GM18507 (cell line): ENCODE measurements at places on chromosomes 2 and 18.

DNA sequence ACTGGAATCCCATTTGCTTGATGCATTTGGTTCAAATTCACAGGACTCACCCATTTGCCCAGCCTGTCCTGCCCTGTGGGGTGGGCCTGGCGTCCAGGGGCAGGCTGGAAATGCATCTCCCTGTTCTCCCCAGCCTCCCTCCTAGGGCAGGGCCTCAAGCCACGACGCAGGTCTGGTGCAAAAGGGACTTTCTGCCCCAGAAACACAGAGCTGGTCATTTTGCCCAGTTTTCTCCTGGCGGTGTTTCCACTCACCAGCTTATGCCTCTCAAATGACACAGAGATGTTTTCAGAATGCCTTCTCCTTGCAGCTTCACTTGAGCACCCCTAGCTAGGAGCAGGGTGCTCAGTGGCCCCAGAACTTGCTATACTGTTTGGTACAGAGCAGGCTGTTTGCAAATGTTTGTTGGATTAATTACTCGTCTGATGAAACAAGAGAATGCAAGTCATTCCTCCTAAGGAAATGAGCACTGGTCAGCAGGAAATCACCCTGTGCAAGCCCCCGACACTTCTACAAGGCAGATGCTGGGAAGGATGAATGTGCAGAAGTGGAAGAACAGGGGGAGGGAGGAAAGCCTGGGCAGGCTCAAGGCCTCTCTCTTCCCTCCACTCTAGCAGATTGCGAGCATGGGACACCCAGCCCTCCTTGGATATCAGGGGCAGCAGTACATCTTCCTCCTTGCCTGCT, 164.3 kb upstream of the APCDD1 start:
- DNase-seq = no peak

GRCh38 chr2:72694715-72695496, 130.9 kb downstream of the EXOC6B start:
- no peak for DNase-seq

GRCh38 chr2:217655651-217656050, 347.1 kb downstream of the TNS1 start:
- no peak for DNase-seq

- DNase-seq = no peak
These were observed 35.5 kb upstream of the RMP24 start for GRCh38 chr18:35936951-35937350.

DNA sequence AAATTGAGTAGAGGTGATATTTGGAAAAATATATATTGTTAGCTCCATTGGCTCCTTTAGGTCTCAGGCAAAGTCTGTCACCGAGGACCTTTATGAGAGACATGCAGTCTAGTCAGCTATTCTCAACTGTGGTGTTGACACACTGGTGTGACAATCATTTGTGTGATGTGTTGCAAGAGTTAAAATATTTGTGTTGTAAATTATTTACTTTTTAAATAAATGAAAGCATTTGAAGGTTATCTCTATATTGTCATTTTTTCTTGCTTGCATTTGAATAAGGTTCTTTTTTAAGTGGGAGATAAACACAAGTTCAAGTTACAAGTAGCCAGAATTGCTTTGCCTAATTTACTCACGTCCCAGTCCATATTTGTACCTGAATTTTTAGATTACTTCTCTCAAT, 4.3 kb downstream of the REL start:
- no peak for DNase-seq

GRCh38 chr18:54220406-54220805, 4.1 kb downstream of the MBD2 start:
- no peak for DNase-seq

DNA sequence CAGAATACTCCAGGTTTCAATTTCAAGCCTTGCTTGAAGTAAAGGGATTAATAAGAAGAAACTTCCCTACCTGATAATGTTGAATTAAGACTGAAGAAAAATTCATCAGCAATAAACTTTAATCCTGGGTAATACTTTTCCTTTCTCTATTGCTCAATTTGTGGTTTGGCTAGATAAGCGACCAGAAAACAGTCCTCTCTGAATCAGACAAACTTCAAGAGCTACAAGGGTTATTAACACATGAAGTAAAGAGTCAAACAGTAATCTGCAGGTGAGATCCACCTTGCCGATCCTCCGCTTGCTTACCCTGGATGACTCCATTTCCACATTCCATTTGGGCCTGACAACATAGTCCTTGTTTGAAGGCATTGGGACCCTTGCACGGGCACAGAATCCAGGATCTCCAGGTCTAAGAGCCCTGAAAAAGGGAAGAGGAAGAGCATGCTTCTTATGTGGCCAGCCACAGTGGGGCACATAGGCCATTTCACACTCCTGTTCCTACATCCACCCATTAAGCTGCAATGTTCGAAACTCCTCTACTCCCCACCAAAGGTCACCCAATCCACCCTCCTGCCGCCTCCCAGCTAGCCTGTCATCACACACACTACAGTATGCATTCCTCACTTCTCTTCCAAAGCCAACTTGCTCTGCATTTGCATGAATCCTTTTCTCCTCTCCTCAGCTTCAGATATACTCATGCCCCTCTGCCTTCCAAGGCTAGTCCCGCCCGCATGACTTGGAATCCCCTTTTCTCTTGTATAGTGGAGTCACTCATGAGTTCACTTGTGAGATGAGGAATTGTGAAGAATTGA, 39.8 kb downstream of the IWS1 start:
- no peak for DNase-seq

DNA sequence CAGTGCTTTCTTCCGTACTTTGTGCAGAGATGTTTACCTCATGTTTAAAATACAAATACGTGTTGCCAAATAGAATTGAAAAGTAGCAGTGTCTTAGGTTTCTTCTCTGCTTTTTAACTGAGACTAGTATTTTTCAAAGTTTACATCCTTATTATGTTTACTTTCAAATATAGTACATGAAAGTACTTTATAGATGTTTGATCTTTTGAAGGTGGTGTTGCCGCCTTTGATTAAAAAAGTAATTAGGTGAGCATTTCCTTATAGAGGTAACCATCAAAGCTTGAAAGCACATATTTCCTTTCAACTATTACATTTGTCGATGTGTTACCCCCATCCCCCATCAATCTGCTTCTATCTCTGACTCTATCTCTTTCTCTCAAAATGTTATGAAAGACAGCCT, 87.0 kb downstream of the CERS6 start:
- no peak for DNase-seq

- DNase-seq = no peak
These were observed 797 bp downstream of the KLHL14 start for GRCh38 chr18:32771871-32772580.

GRCh38 chr2:65722028-65722778, 289.8 kb upstream of the SPRED2 start:
- no peak for DNase-seq

DNA sequence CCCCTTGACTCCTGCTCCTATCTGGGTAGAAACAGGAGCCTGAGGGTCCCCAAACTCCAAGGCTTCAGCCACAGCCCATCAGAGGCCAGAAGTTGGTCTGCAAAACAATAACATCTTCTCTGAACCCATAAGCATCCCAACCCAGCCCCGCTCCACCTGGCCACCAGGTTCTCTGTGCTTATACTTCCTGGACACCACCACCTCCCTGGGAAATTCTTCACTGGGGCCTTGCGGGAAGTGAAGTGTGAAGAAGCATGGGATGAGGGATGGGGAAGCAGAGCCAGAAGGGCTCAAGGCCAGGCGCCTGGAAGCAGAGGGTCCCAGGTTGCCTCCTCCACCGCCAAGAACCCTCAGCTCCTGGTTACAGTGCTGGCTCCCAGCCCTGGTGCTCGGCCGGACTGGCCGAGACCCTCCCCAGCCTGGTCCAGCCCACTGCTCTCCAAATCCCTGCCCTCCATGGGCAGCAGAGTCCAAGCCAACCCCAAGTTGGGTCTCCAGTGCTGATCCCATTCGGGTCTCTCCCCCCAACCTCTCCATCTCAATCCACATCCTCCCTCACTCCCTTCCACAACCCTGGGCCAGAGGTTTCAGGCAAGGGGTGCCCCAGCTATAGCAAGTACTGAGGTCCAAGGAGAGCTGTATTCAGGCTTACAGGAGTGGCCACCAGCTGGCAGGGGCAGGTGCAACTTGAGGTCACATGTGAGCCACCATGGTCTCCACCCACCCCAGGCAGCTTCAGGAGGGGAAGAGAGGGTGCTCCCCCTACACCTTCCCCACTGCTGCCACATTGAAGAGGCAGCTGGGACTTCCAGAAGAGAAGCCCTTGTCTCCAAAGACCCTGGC, 60.7 kb downstream of the TNS1 start:
- no peak for DNase-seq

- DNase-seq = no peak
These were observed 1.2 kb downstream of the MC2R start for GRCh38 chr18:13914170-13914569.

GRCh38 chr2:123609077-123609476, 416.0 kb upstream of the CNTNAP5 start:
- no peak for DNase-seq

- no peak for DNase-seq
These were observed 23.3 kb upstream of the ROCK1 start for GRCh38 chr18:21134895-21135294.

GRCh38 chr2:109247812-109248211, 118.8 kb downstream of the SH3RF3 start:
- no peak for DNase-seq

DNA sequence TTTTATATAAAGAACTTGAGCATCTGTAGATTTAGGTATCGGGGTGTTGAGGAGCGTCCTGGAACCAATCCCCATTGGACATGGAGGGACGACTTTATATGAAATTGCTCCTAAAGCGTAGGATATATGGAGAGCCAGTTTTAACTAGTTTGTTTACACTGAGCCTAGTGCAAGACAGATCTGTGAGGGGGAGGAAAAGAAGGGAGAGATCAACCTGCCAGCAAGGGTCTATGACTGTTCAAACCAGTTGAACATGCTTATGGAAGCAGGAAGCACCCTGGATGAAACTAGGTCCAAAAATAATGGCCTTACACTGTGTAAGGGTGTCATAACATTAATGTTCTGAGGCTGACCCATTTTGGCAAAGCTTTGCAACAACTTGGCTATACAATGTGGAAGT, 34.0 kb upstream of the SLC40A1 start:
- no peak for DNase-seq

GRCh38 chr2:169694113-169694893, at the start of the genes CFAP210 and PHOSPHO2:
Gene CFAP210, minus strand, starts transcription at chr2:169694405. Its CDS starts 78 bp downstream, at chr2:169694327.
Gene PHOSPHO2, plus strand, starts transcription at chr2:169694469. Its CDS starts 6,503 bp downstream, at chr2:169700972.
- DNase-seq = peak; percentile 92

GRCh38 chr2:12610314-12610713, 106.4 kb upstream of the TRIB2 start:
- no peak for DNase-seq

- DNase-seq = no peak
These were observed 142.0 kb downstream of the SCG2 start for GRCh38 chr2:223460209-223460608.

- DNase-seq = no peak
These were observed 65.1 kb upstream of the MAPRE2 start for GRCh38 chr18:34976123-34976522.

GRCh38 chr18:77082316-77082955, 50.1 kb downstream of the MBP start:
- DNase-seq = no peak

- DNase-seq = no peak
These were observed 168.4 kb downstream of the SOCS6 start for GRCh38 chr18:70457223-70457622.

DNA sequence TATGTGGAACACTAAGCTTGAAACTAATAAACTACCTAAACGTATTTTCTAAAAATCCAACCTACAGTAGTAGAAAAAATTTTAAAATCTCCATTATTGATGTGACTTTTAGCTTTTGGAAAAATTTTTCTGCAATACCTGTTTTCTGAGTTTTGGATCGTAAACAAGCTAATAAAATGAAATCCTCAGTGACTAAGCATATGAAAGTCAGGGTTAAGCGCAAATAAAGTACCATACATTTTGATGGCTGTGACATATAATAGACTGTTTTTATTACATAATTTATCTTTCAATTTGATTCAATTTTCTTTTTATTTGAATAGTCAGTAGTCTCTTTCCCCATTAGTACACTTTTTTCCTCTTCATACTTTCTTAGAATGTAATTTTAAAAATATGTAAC, 683.6 kb downstream of the NUP35 start:
- DNase-seq = no peak

DNA sequence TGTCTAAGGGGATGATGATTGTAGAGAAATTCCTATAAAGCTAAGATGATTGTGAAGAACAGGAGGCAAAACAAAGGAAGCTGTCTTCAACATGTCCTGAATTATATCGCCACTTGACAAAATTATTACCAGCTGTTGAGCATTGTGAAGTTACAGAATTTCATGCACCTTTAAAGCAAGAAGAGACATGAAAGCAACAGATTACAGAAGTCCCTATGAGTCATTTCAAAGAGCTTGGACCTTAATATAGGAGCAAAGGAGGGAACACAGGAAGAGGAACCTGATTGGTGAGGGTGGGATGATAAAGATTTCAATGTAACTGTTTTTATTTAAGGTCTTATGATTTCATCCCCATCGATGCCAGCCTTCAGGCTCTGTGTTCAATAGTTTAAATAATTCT, 526.9 kb upstream of the HNMT start:
- DNase-seq = no peak

GRCh38 chr2:66683599-66683998, 248.7 kb downstream of the MEIS1 start:
- no peak for DNase-seq

DNA sequence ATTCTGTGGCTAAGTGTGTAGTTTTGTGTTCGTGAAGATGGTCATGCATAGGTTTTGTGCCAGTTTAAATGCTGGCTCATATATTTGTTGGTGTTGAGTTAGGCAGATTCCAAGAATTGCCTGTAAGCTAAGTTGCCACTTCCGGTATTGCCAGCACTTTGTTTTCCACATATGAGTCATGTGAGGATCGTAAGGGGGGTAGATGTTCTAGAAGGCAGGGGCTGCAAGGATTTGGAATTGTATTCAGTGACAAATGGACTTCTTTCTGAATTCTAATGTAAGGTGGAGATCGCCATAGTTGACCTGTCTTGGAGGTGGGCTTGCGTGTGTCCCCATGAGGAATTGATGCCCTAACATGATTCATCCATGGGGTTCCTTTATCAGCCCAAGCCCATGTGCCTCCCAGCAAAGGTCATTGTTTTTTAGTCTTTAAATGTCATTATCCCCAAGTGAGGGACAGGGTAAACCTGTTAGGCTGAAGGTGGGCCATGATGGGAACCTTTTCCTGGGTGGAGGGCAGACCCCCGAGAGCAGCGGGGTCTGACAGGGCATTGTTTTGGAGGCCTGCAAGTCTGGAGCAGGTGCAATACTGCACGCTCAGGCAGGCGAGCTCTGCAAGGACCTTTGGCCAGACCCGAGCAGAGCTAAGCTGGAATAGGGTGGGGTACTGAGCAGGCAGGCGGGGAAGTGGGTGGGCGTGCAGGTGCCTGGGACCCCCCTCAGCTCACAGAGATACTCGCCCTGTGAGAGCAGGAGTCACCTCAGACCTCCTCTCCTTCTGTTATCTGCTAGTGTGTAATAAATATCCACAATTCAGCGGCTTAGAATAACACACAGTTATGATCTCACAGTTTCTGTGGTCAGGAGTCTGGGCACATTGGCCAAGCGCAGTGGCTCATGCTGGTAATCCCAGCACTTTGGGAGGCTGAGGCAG, 77.4 kb downstream of the LRRFIP1 start:
- no peak for DNase-seq
